Vagina (tissue), 2 donors: ENCODE measurements at places on chromosomes 4 and X.

- DNase-seq: no peak
Measured at GRCh38 chr4:139943277-139943676, 210.7 kb downstream of the MAML3 start.

- DNase-seq: no peak
Measured at GRCh38 chr4:104025251-104025650, 305.5 kb upstream of the TACR3 start.

DNA sequence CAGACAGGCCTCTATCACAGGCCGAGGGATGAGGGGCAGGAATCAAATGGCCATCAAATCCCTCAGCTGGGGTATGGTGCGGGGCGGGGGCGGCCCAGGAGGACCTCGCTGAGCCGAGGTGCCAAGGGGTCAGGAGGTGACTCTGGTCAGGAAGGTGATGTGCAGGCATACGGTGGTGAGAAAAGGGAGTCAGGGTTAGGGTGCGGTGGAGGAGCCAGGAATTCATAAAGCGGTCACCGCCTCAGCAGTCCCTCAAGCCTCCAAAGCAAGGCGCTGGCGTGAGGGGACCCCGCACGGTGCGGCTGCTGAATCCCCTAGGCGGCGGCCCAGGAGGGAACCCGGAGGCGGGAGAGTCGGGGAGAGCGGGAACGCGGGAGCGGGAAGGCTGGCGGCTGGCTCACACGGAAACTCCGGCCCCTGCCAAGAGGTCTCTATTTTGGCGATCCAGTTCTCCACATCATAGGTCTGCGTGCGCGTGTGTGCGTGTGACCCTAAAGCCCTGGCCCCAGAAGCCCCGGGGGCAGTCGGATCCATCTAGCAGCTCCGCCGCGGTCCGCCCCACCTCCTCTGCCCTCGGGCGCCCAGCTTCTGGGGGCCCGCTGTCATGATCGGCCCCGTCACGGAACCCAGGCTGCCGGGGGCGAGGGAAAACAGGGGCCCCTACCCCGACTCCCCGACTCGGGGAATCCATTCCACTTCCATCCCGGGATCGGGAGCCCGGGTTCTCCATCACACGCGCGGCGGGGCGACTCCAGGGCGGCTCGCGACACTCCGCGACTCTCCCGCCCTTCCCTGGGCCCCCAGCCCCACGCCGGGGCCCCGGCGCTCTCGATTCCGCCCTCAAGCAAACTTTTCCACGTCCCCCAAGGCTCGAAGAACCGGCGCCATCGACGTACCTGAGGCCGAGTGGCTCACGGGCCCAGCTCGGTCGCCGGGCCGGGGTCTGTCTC, 593 bp downstream of the ELF4 start:
- no peak for DNase-seq

DNA sequence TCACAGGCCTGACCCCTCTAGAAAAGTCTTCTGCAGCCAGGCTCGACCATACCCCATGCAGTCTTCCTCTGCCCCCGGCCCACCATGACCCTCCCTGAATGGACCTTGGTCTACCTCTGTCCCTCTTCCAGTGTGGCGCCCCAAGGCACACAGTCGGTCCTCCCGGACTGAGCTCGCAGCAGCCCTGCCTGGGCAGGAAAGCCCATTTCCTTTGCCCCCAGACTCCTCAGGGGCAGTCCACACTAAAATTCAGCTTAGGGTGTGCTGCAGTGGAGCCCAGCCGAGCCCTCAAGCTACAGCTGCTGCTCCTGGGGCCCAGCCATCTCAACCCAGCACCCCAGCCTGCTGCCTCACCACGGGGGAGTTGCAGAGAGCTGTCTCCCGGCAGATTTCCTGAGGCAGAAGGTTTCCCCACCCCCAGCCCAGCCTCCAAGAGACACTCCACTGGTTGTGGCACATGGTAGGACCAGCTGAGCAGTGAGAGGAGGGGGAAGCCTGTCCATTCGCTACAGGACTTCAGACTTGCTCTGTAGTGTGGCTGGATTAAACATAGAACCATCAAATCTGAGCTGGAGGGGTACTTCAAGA, 37.5 kb upstream of the IQSEC2 start:
- no peak for DNase-seq

DNA sequence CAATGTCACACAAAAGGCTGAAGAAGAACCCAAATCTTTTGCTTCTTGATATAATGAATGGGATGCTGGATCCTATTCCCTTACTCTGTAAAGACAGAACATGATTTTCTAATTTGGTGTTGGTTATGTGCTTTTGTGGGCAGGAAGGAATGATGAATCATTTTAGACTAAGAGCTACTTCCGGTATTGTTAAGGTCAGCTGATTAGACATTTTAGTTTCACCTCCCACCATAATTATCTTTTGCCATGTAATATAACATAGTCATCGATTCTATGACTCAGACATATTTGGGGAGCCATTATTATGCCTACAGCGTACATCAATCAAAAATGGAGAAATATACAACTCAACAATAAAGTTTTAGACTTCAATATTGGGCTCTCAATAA, 265.3 kb downstream of the ZNF674 start:
- DNase-seq: no peak

GRCh38 chr4:45688341-45688740, 435.5 kb downstream of the GABRG1 start:
- no peak for DNase-seq

DNA sequence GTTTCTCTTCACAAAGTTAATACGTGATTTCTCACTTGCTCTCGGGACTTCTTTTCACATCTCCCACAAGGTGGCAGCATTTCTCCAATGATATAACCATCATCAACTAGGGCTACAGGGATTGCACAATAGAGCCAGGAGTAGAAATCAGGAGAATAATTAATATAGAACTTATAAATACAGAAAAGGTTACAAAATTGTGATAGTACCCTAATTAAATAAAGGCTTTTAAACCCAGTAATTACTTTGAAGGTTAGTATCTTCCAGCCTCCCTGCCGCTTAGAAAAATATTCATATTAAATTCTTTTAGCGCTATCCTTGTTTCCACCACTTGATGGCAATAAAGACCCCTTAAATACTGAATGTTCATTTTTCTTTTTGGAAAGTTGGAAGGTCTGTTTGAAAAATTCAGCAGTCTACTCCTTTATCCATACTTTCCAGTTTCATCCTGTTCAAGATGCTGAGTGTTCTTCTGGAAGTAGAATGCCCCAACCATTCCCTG, 65.8 kb downstream of the RASGEF1B start:
- DNase-seq: no peak

DNA sequence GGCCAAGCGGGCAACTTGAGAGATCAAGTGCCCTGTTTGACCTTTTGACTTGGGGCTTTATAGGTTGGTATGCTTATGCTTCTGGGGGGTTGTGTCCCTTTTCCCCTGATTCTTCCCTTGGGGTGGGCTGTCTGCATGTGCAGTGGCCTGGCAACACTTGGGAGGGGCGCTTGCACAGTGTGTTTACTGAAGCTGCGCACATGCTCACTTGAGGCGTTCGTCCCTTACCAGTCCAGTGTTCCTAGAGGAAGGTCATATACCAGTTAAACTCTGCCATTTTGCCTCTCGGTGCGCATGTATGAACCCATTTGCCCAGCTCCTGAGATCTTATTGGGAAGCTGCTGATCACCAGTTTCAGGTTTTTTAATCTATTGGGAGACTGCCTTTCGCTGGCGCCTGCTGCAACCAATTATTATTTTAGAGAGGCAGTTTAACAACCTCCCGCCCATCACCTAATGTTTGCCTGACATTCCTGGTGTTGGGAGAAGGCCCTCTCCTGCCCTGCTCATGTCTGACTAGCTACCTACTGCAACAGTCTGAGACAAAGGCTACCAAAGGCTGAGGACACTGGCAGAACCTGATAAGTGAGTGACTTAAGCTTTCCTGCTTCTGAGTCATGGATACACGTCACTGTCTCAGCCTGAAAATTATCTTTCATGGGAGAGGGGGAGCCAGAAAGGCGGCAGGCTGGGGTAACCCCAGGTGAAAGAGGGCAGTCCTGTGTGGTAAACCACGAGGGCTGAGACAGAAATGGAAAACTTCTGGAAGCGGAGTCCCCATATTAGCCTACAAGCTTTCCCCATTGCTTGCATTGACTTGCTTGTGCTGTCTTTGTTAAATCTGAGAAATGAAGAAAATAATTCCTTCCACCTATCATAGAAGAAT, 97.6 kb downstream of the CPE start:
- no peak for DNase-seq

GRCh38 chr4:4637710-4638109, 95.9 kb upstream of the STX18 start:
- DNase-seq: no peak

DNA sequence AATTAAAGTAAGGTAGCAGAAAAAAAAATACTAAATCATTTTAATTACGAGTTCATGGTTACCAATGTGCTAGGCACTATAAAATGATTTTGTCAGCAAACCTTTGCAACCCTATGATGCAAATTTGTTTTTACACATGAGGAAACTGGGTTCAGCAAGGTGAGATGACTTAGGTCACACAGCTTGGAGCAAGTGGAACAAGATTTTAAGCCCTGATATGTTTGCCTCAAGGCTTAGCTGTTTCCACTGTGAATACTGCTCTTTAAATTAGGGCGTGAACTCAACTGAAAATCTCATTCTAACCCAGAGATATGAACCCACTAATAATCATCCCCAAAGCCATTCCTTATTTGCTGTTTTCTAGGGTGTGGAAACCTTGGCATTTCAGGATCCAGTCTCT, 86.3 kb downstream of the CEP44 start:
- no peak for DNase-seq

- no peak for DNase-seq
Measured at GRCh38 chr4:143437937-143438336, 75.6 kb upstream of the SMARCA5 start.

- no peak for DNase-seq
Measured at GRCh38 chr4:140904904-140905303, 148.7 kb upstream of the TBC1D9 start.

GRCh38 chrX:70434914-70435586, 9.6 kb upstream of the DLG3 start:
- no peak for DNase-seq

DNA sequence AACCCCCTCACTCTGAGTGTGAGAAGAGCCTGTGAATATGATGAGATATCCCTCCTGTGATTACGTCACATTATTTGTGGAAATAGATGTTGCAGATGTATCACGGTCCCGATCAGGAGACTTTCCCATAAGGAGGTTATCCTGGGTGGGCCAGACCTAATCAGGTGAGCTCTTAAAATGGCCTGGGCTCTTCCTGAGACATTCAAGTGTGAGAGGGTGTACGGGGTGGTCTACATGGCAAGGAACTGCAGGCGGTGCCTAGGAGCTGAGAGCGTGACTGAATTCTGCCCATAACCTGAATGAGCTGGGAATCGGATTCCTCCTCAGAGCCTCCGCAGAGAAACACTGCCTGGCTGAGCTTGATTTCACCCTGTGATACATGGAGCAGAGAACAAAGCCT, 12.9 kb upstream of the CENPVL1 start:
- DNase-seq: peak; percentile 20

DNA sequence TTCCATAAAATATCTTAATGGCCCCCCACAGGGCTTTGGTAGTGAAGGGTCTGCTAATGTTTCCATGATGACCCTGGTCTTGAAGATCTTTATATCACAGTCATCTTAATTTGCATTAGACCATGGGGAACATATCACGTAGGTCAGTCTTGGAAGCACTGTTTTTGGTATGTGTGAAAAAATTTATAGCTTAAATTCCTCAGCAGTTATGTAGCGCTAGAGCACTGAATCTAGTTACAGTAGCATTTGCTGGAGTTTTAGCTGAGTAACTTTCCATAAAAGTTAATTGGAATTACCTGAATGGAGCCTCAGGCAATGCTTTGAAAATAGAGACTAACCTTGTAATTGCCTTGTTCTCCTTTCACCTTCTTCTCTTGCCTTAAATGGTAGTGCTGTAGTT, 648.8 kb downstream of the IQCM start:
- no peak for DNase-seq

GRCh38 chr4:8301851-8302730, 32.5 kb downstream of the HTRA3 start:
- no peak for DNase-seq

GRCh38 chr4:113146876-113147358, 97.5 kb downstream of the ANK2 start:
- DNase-seq: no peak

GRCh38 chrX:12441381-12442128, 303.3 kb downstream of the FRMPD4 start:
- no peak for DNase-seq

DNA sequence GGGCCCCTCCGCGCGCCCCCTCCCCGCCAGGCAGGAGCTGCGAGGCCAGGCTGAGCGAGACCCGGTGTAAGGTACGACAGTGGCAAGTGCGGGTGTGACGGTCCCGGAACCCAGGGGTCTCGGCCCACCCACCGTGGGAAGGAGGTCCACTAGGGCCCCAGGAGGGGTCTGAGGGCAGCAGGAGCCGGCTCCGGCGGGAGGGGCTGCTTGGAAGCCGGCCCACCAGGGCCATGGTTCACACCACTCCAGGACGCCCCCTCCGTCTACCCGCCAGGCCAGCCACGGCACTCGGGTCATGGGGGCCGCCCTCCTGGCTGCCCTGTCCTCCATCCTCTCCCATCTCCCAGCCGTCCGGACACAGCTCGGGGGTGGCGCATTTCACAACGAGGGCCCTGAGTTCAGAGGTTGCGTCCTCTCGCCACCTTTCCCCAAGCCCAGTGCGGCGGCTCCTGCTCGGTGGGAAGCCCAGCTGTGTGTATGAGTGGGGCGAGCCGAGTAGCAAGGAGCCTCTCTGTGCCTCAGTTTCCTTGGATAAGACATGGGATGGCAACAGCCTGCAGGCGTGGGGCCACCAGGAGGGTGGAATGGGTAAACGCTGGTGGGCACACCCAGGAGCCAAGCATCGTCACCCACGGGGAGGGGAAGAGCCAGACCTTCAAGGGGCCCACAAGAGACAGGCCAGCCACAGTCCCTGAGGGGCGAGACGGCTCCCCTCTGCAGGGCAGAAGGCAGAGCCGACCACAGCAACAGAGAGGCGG, 81.3 kb downstream of the FAM53A start:
- no peak for DNase-seq

GRCh38 chr4:146959692-146960091, 14.0 kb upstream of the TTC29 start:
- no peak for DNase-seq

- DNase-seq: no peak
Measured at GRCh38 chrX:69948276-69948797, 101.4 kb downstream of the AWAT2 start.

DNA sequence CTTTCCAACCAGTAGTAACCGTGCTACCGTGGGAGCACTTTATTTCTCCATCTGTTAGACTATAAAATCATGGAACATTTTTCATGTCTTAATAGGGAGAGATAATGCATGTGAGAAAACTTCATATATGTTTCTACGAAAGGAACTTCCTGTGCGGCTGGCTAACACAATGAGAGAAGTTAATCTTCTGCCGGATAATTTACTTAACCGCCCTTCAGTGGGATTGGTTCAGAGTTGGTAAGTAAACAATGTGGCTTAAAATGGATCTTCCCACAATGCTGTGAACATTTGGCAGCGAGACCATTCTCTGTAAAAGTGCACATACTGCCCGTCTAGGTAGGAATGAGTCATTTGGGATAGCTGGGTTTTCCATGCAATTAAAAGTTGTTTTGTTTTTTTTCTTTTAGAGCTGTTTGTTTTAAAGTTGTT, 29.6 kb downstream of the PDK3 start:
- no peak for DNase-seq

DNA sequence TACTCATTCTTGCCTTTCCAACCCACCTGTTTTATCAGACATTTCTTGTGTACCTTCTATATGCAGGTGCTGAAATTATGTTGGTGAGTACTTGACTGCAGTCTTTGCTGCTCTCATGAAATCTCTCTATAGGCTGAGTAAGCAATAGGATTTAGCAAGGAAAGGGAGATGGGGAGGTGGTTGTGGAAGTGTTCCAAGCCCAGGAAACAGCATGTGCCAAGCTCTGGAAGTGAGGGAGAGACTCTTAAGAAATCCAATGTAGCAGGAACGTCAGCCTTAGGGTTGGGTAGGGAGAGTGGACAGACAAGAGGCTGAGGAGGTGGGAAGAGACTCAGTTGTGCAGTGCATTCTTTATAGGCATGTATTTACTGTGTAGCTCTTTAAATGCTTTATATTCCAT, 5.6 kb downstream of the SEPTIN11 start:
- DNase-seq: no peak
